Activated naive CD4-positive, alpha-beta T cell treated with anti-CD3 and anti-CD28 coated beads for 36 hours (primary cell): ENCODE measurements at places on chromosomes 16 and 17. TPM values are rescaled to one million over a fixed set of nuclear protein-coding genes. Genes with fewer than 3 reads are reported as not detected.
A peak's percentile ranks its signal among the peaks of the same experiment; 100 is the strongest.

DNA sequence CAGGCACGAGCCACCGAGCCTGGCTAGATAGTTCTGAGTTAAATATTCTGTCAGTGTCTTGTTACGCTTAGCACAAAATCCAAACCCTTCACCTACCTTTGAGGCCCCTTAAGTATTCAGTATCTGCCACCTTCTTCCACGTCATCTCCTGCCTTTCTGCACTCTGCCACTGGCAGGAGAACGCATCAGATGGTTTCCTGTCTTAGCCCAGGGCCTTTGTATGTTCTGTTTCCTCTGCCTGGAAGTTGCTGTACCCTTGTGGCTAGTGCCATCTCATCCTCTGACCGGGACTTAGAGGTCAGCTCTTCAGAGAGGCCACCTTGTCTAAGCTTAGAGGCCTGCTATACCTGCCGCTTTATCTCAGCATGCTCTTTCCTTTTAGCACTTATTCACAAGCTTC is 67.5 kb upstream of the LGALS9 start:
- no peak overlapping the region for H3K4me3 ChIP-seq
- no peaks in the 10 kb centered on the region for H3K27me3 ChIP-seq
- no peak for DNase-seq
- H3K4me1 ChIP-seq = peaks cover 46% of the 10 kb centered on the region
- peaks cover 36% of the 10 kb centered on the region for H3K36me3 ChIP-seq

KRTAP2-3 gene
- total RNA-seq = not detected

DNA sequence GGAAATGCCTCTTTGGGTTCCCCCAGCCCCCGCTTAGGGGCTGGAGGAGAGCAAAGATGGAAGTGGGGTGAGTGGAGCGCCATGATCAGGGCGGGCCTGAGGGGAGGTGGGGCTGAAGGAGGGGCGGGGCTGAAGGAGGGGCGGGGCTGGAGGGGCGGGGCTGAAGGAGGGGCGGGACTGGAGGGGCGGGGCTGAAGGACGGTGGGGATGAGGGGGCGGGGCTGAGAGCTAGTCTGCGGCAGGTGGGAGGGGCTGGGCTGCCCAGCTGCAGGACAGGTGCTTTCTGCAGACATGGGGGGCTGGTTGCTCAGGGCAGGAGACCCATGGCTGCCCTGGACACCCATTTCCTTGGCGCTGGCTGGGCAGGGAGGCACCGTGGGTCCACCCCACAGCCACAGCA is 39.1 kb upstream of the PABPN1L start:
- H3K4me3 ChIP-seq = no peak overlapping the region
- no peak for DNase-seq
- H3K36me3 ChIP-seq = no peaks in the 10 kb centered on the region
- no peaks in the 10 kb centered on the region for H3K27me3 ChIP-seq

DNA sequence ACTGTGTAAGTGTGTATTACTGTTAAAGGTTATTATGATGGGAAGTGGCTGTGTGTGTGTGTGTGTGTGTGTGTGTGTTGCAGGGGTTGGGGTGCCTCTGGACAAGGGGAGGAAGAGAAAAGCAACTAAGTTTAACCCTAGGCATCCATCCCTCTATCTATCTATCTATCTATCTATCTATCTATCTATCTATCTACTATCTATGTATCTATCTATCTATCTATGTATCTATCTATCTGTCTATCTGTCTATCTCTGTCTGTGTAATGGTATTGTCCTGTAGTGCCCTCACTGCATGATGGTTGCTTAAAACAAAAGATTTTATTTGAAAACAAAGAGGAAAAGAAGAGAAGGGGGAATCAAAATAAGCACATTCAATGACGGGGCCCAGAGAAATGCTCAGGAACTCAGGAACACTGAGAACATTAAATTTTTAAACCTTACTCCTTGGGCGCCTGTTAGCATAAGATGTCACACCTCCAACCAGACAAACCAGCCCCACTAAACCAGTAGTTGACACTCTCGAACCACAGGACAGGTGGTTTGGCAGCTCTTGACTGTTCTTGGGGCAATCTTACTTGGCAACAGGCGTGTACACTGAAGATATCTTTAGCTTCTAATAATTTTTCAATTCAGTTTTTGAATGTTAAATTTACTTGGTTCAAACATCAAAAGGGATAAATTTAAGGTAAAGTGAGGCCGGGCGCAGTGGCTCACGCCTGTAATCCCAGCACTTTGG is 5.1 kb upstream of the RPL26 start:
- H3K36me3 ChIP-seq = peaks cover under 1% of the 10 kb centered on the region
- H3K4me1 ChIP-seq = peaks cover 13% of the 10 kb centered on the region
- H3K27ac ChIP-seq = no peak overlapping the region
- no peaks in the 10 kb centered on the region for H3K27me3 ChIP-seq
- no peak overlapping the region for H3K4me3 ChIP-seq
- no peak for DNase-seq

GRCh38 chr17:29614349-29615047 is 8.2 kb downstream of the CORO6 start:
- H3K36me3 ChIP-seq = no peaks in the 10 kb centered on the region
- H3K4me1 ChIP-seq = peaks cover 40% of the 10 kb centered on the region
- H3K4me3 ChIP-seq = peak overlapping the region; percentile 81
- H3K27me3 ChIP-seq = peaks cover 9% of the 10 kb centered on the region

HS3ST2 gene
- total RNA-seq = not detected

DNA sequence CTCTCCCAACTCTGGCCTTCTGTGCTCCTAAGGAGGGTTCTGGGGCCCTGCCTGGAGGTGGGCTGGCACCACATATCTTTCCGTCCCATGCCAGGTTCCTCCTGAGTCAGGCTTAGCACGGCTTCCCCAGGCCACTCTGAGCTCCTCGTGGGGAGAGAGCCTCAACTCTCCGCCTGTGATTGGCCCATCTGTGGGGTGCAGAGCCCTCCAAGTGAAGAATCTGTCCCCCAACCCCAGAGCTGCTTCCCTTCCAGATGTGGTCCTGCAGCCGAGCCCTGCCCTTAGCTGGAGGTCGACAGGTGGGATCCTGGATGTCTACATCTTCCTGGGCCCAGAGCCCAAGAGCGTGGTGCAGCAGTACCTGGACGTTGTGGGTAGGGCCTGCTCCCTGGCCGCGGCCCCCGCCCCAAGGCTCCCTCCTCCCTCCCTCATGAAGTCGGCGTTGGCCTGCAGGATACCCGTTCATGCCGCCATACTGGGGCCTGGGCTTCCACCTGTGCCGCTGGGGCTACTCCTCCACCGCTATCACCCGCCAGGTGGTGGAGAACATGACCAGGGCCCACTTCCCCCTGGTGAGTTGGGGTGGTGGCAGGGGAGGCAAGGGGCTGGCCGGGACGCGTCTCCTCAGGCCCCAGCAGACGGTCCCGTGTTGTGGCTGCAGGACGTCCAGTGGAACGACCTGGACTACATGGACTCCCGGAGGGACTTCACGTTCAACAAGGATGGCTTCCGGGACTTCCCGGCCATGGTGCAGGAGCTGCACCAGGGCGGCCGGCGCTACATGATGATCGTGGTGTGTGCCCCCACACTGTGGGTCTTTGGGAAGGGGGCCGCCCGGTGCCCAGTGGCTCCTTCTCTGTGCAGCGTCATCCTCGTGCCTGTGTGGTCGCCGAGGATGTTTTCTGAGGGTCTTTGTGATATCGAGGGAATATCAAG is 6.9 kb downstream of the GAA start:
- DNase-seq = no peak
- no peaks in the 10 kb centered on the region for H3K36me3 ChIP-seq
- peaks cover 1% of the 10 kb centered on the region for H3K4me1 ChIP-seq
- H3K27me3 ChIP-seq = no peaks in the 10 kb centered on the region

DNA sequence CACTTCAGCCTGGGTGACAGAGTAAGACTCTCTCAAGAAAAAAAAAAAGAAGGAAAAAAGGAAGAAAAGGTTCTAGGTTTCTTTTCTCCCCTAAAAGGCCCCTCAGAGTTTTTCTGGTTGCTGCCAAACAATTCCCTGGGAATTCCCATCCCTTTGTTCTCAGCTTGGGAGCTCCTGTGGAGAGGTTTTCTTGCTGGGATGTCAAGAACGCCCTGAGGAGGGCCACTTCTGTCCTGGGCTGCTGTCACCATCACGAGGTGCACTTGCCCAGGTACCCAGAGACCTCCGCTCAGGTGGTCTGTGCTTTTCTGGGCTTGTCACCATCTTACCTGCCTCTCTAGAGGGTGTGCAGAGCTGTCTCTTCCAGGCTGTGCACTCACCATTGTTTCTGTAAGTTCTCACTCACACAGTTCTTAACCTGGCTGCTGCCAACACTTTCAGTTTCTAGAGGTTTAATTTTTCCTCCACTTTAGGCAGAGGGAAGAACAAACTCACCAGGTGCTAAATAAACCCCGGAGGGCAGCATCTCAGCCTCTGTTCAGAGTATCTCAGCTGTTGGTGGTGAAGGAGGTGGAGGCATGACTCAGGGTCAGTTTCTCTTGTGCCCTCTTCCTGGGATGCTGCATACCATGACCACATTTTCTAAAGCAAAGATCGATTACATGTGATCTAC is 2.4 kb upstream of the COX6A2 start:
- DNase-seq = no peak
- peaks cover 6% of the 10 kb centered on the region for H3K4me1 ChIP-seq
- no peaks in the 10 kb centered on the region for H3K36me3 ChIP-seq
- H3K4me3 ChIP-seq = no peak overlapping the region
- H3K27me3 ChIP-seq = peaks cover 3% of the 10 kb centered on the region
- no peak overlapping the region for H3K27ac ChIP-seq

DNA sequence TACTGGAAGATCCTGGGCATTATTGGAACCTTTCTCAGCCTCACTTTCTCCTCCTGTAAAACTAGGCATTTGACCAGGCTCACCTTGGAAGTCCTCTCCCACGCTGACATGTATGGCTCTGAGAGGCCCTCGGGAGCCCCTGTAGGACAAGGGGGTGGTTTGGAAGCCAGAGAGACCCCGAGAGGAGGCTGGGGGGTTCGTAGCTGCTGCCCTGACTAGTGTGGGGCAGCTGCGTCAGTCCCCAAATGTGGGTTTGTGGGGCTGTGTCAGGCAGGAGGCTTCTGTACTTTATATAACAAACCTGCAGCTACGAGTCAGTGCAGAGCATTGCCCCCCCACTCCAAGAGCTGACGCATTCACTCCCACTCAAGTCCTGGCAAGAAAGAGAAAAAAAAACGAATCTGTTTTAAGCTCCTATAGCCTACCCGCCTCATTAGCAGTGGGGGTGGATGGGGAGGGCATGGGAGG is 1.8 kb downstream of the CX3CL1 start:
- DNase-seq = no peak
- no peaks in the 10 kb centered on the region for H3K36me3 ChIP-seq
- no peak overlapping the region for H3K27ac ChIP-seq
- peaks cover 10% of the 10 kb centered on the region for H3K4me1 ChIP-seq

DNA sequence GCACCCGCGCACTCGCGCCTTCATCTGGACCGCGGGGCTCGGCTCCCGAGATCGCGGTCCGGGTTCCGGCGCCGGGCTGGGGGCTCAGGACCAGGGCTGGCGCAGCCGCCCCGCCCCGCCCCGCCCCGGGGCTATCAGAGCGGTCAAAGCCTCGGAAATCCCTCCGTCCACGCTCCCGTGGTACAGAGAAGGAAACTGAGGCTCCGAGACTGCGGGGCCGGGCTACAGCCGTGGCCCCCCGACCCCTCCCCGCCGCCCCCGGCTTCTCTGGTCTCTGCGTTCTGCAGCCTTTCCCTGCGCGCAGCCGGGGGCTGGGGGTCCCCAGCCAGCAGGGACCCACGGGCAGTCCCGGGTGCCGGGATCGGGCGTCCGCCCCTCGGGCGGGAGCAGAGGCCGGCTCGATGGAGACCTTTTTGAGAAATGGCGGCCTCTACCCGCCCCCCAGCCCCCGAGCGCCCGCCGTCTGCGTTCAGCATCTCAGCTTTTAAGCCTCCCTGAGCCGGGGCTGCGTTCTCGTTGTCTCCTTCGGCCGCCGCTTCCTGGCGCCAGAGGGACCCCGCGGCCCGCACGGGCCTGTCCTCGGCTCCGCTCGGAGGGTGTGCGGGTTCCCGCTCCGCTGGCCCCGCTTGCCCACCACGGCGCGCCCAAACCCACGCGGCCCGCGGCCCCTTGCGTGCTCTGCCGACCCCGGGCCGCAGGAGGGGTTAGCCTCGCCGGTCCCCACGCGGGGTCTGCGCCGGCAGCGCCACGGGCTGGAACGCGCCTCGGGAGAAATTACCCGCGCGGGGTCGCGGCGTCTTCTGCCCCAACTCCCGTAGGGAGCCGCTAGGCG is 1.5 kb upstream of the NPTX1 start:
- no peak overlapping the region for H3K27ac ChIP-seq
- H3K4me1 ChIP-seq = peaks cover 14% of the 10 kb centered on the region

- peaks cover 19% of the 10 kb centered on the region for H3K27me3 ChIP-seq
- peaks cover 2% of the 10 kb centered on the region for H3K4me1 ChIP-seq
- H3K36me3 ChIP-seq = no peaks in the 10 kb centered on the region
- no peak overlapping the region for H3K4me3 ChIP-seq
Observed at GRCh38 chr17:62134397-62134796, 69.3 kb upstream of the MED13 start.

MYL4 gene
- total RNA-seq = not detected

GRCh38 chr17:45924332-45924820 is 30.0 kb downstream of the MAPT start:
- H3K4me3 ChIP-seq = no peak overlapping the region
- no peak for DNase-seq
- no peaks in the 10 kb centered on the region for H3K4me1 ChIP-seq

GRCh38 chr17:33220036-33220435 is 73.1 kb downstream of the ASIC2 start:
- H3K4me1 ChIP-seq = no peaks in the 10 kb centered on the region
- no peak overlapping the region for H3K4me3 ChIP-seq
- no peaks in the 10 kb centered on the region for H3K36me3 ChIP-seq
- no peak overlapping the region for H3K27ac ChIP-seq

GRCh38 chr17:3962217-3962964 is 1.8 kb downstream of the ATP2A3 start:
- H3K27ac ChIP-seq = peak overlapping the region; percentile 82
- no peak for DNase-seq
- peaks cover 56% of the 10 kb centered on the region for H3K4me1 ChIP-seq
- peaks cover 4% of the 10 kb centered on the region for H3K36me3 ChIP-seq
- peak overlapping the region; percentile 81 for H3K4me3 ChIP-seq
- H3K27me3 ChIP-seq = no peaks in the 10 kb centered on the region

GRCh38 chr16:70301121-70301520 is 2.1 kb downstream of the DDX19B start:
- peaks cover 21% of the 10 kb centered on the region for H3K36me3 ChIP-seq
- H3K4me3 ChIP-seq = no peak overlapping the region
- no peak for DNase-seq
- peaks cover 50% of the 10 kb centered on the region for H3K4me1 ChIP-seq
- H3K27ac ChIP-seq = no peak overlapping the region

GRCh38 chr17:20189979-20190378 is 180.8 kb downstream of the SPECC1 start:
- H3K4me1 ChIP-seq = peaks cover 3% of the 10 kb centered on the region
- DNase-seq = no peak
- no peak overlapping the region for H3K4me3 ChIP-seq
- no peaks in the 10 kb centered on the region for H3K36me3 ChIP-seq
- H3K27me3 ChIP-seq = no peaks in the 10 kb centered on the region

DNA sequence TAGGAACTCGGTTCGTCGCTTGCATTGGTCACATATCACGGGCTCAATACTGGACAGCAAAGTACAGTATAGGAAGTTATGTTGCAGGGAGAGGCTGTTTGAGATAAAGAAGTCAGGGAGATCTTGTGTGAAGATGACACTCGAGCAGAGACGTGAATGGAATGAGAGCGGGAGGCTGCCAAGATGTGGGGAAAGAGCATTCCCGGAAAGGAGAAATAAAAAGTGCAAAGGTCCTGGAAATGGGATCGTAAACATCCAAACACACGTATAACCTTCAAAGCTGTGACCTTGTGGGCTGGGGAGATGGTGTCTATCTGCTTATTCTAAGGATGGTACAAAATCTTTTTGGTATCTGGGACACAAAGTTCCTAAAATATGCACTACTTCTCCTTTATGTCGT is 43.0 kb upstream of the MYOCD start:
- H3K4me1 ChIP-seq = no peaks in the 10 kb centered on the region
- no peaks in the 10 kb centered on the region for H3K36me3 ChIP-seq
- peaks cover 7% of the 10 kb centered on the region for H3K27me3 ChIP-seq
- H3K4me3 ChIP-seq = no peak overlapping the region
- H3K27ac ChIP-seq = no peak overlapping the region
- DNase-seq = no peak
